Fibroblast of lung (primary cell): ENCODE measurements at places on chromosomes 13 and 19.
A peak's percentile ranks its signal among the peaks of the same experiment; 100 is the strongest.

GRCh38 chr19:17831419-17831888 lies 10.1 kb upstream of the INSL3 start:
- DNase-seq: no peak

- DNase-seq: no peak
Observed at GRCh38 chr19:58409010-58409790, 751 bp downstream of the ZNF584 start.

- no peak for DNase-seq
Observed at GRCh38 chr13:104979281-104980030, 1556.0 kb downstream of the EFNB2 start.

DNA sequence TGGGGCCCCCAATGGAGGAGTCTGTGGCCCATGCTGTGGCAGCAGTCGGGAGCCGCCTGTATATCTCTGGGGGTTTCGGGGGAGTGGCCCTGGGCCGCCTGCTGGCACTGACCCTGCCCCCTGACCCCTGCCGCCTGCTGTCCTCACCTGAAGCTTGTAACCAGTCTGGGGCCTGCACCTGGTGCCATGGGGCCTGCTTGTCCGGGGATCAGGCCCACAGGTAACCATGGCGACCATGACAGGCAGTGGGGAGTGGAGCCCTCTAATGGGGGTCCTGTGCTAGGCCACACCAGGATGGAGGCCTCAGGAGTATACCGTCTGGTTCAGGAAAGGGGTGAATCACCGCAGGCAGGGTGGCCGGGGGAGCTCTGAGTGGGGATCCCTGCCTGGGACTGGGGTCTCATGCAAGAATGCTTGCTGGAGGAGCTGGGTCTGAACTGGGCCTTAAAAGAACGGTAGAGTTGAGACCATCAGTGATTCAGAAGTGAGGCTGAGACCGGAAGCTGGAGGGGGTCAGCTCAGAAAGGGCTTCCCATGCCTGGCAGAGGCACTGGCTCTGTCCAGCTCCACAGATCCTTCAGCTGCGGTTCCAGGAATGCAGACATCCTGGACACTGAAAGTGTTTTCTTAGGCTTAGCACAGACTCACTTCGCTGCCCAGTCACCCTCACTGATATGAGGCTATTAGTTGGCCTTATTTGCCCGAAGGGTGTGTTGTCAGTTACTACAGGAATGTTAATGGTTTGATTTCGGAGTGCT lies 29.1 kb downstream of the CNFN start:
- peak; percentile 33 for DNase-seq

DNA sequence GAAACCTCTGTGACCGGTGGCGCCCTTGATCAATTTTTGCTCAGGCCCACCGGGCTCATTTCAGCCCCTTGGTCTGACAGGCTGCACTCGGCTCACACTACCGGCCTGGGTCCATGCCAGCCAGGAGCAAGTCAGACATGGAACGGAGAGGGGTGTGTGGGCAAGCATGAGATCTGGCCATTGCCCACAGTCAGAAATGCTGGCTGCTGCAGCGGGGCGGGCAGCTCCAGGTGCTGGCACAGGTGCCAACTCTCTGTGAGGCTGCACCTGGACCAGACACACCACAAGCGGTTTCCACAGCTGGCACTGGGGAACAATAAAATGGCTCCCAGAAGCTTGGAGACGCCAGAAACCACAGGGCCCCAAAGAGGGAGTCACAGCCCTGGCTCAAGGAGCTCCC lies 43.6 kb upstream of the LPAR6 start:
- DNase-seq: no peak

- peak; percentile 29 for DNase-seq
Observed at GRCh38 chr13:106850973-106851650, 283.2 kb upstream of the ARGLU1 start.

GRCh38 chr19:6076291-6076665 lies 34.0 kb downstream of the RFX2 start:
- DNase-seq: no peak

- no peak for DNase-seq
Observed at GRCh38 chr13:22112956-22113745, 442.3 kb downstream of the FGF9 start.

DNA sequence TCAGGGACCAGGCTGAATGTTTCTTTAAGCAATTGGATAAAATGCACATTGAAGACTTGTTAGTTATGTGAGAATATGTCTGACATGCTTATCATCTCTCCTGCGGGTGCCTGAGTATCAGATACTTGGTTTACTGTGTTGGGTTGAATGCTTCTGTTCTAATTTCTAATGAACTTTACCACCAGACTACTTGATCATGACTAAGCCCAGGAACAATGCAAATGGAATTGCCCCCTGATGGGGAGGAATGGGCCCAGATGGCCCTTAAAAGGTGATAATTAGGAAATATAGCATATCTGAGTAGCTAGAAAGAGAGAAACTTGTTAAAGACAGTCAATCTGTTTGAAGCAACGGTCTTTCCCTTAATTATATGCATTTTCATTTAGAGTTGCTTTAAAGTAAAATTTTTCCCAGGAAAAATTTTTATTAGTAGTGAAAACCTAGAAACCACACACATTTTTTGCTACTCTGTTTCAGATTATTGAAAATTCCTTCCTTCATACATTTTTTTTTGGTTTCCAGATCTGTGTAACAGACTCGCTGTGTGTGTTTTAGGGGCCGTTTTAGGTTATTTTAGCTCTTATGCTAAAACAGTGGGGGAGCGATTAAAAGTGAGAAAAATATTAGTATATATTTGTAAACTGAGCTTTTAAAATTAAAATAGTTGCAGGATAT lies 186.6 kb downstream of the TM9SF2 start:
- DNase-seq: peak; percentile 70

DNA sequence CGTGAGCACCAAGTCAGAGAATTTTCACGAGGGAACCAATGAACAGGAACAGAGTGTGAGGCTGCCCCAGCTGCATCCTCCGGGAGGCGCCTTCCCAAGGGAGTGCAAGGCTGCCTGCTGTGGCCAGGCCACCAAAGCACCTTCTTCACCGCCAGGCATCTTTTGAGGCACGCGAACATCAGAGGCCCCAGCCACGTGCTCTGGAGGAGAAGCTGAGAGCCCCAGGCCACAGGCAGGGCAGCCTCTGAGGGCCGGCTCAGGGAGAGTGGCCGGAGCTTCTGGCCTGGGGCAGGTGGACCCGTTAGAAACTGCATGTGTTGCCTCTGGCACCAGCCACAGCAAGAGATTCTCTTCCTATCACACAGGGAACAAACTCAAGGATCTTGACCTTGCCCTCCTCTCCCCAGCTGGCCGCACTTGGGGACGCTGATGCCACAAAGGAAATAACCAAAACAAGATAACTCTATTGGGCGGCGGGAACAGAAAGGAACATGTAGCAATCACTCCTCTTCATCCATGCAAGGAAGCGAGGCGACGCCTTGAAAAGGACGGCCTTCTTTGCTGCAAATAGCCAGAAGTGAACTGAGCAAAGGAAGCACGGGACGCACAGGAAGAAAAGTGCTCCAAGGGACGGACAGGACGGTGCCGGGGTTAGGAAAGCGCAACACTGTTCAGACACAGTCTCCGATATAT lies 19.9 kb downstream of the GAS6 start:
- no peak for DNase-seq

GRCh38 chr13:110485604-110486003 lies 75.9 kb downstream of the RAB20 start:
- DNase-seq: no peak

DNA sequence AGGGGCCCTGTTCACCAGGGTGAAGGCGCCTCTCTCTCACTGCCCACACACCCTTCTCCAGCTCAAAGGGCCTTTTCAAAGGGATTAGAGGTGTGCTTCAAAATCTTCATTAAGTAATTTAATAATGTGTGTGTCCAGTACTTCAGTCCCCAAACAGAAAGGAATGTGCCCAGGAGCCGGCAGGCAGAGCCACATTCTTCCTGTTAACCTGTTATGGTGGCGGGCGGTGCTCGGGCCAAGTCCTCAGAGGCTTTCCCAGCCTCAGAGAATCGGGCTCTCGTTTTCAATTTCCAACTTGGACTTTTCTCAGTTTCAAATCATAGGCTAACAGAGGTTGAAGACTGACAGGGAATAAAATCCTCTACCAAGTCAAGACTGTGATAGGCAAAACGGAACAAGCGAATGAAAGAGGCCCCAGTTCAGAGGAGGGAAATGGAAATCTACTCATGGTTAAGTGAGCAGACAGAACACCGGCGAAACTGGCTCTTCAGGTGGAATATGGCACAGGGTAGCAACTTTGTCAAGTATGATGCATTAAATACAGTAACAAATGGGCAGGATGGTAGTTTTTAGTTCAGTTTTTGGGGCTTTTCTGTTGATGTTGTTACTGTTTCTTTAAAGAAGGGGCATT lies 68.6 kb downstream of the FOXO1 start:
- no peak for DNase-seq

GRCh38 chr19:50239921-50240590 lies 36.6 kb downstream of the MYH14 start:
- no peak for DNase-seq

- DNase-seq: peak; percentile 41
Observed at GRCh38 chr13:108919036-108919907, 289.9 kb downstream of the MYO16 start.

DNA sequence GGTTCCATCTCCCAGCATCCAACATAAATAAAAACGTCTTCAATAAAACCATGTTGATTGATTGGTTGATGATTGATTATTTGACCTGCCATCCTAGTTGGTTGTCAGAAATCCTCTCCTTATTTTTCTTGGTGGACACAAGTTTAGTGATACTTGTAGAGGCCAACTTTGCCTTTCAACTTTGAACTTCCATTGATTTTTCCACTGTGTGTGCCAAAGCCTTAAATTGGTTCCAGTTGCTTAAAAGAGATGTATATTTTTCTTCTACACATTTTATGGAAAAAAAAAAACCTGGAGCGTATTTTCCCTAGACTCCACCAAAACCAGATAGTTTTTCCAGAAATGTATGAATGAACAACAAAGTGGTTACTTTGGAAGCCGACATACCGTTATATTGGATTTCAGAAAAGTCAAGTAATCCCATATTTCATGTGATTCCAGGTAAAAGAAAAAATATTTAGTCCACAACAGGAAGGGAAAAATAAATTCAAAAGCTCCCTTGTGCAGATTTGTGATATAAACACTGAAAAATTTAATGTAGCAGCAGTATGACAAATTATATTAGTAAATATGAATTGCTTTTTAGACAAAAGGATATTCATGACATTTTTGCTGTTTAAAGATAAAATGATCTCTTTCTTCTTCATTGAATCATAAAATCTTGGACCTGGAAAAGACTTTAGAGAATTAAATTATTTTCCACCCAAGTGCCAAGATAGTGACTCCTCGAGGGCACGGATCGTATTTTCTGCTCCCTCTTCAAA lies 85.2 kb downstream of the MBNL2 start:
- no peak for DNase-seq

DNA sequence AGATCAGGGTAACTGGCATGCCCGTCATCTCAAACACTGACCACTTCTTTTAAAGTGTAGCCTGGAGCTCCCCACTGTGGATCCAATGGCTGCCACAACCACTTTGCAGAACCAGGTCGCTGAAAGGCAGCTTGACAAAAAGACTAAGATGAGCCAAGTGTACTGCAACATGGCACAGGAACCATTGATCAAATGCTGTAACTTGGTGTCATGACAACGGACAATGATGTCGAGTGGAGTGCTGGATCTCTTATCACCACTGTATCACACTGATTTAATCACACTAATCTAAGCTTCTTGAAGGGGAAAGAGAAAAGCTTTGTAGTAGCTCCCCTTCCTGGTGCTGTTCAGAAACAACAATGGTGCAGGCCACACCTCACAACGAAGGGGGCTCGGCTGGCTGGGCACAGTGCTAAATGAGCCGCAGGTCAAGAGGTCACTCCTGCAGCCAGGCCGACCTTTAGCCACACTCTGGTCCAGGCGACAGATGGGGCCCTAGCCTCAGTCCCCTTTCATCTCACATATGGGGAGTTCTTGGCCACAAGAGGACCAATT lies 2.2 kb upstream of the TNFRSF19 start:
- DNase-seq: no peak

GRCh38 chr13:49185264-49185663 lies 34.9 kb upstream of the MLNR start:
- DNase-seq: peak; percentile 2

GRCh38 chr13:108266321-108266990 lies 3.1 kb upstream of the TNFSF13B start:
- no peak for DNase-seq

DNA sequence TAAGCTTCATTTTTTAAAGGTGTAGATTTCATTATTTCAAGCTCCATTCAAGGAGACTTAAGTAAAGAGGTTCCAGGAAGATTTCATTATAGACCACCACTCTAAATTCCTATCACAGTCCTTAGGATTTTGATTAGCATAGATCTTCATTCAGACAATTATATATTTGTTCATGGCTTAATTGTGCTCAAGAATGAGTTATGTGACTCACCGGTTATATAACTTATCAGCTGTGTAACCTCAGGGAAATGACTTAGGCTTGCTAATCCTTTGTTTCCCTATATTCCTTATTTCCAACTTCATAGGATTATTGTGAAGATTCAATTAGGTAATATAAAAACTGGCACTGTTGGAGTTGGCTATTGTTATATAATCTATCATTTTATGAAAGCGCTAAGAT lies 632.8 kb upstream of the SPRY2 start:
- no peak for DNase-seq

DNA sequence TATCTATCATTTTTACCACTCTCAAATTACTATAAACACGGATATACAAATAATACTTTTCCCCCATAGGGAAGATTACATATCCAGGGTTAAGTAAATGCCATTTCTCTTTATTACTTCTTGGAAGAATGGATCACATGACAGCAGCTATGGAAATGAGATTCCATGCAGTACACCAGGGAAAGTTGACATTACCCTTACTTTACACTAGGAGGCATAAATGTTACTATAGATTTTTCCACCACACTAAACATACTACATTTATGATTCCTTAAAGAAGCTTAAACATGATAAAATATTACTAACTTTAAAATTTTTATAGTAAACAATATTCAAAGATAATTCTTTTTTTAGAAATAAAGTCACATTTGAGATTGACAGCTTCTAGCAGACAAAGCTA lies 611.4 kb downstream of the PCDH9 start:
- DNase-seq: peak; percentile 46

GRCh38 chr19:40510526-40511115 lies 43.8 kb downstream of the SPTBN4 start:
- DNase-seq: no peak

GRCh38 chr13:105841286-105841685 lies 694.2 kb downstream of the EFNB2 start:
- no peak for DNase-seq

DNA sequence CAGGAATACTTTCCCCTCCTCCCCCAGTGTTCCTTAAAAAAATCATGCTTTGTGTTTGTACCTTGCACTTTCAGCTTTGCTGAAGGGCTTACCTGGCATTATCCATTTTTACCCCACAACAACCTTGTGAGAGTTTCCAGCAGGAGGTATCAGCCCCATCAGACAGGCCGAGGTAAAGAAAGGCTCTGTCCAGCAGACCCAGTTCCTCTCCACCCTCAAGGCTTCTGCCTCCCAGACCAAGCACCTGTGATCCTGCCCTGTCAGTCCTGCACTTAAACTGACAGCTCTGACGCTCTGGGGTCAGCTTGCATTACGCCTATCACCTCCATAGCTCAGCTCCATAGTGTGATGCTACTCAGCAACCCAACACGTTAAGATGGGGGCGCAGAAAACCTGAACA lies 803.1 kb downstream of the UQCRFS1 start:
- DNase-seq: no peak
